ENCODE measurements at places on chromosomes 4 and X.
A peak's percentile ranks its signal among the peaks of the same experiment; 100 is the strongest.

DNA sequence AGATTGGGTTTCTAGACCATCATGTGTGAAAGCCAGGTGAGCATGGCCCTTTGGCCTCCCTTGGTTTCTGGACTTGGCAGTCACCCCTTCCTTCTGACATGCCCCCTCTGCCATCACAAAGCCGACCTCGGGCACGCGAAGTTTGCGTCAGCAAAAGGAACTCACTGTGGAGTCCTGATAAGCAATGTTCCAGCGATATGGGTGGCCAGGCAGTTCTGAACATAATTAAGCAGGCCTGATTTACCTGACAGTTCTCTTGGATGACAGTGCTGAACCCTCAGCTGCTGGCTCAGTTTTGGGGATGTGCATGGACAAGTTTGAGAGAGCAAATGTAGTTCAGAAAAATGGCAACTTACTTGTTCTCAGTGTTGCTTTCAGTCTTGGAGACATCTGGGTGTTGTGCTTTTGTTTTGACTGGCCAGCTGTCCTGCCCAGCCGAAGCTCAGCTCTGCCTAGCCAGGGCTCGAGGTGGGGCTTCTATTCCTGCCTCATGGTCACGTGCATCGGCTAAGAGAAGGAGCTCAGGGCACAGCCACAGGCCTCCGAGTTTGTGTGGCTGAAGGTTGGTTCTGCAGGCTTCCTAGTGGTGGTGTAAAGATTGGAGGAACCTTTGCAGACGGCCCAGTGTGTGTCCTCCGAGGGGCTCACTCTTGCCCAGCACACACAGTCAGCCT is 78.3 kb downstream of the CLDN34 start:
- DNase-seq, result no peak

DNA sequence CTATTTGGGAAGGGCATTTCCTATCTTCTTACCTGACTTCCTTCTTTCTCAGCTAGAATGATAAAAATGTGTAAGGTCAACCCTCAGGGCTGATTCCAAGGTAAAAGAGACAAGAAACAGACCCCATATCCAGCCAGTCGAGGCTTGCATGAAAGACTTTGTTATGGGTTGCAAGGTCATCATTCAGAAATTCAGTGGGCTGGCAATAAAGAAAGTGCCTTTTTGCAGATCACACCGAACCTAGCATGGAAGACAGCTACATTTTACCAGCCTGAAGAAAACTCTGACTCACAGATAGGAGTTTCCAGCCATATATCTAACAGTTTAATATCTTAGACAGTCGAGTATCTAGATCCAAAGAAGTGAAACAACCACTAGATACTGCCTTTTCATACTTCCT is 87.4 kb downstream of the PDGFC start:
- DNase-seq, result no peak

- no peak for DNase-seq
These were observed 413.2 kb downstream of the FAT4 start for GRCh38 chr4:125727931-125728330.

DNA sequence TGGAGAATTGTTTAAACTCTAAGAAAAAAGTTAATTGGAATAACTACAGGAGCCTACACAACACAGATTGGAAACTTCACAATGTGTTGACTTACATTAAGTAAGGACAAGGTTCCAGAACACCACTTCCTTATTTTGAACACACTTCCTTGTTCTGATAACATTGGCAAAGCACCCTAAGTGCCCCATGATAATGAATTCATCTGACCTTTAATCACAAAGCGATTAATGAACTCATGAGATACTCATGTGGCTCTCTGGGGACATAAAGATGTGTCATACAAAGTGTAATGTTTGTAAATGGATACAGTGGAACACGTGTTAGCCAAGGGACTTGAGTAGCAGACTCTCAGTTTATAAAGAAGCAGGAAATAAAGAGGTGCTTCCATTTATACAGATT is 69.0 kb upstream of the ATOH1 start:
- DNase-seq, result no peak

- no peak for DNase-seq
These were observed 27.8 kb upstream of the PSAPL1 start for GRCh38 chr4:7462509-7462971.

GRCh38 chr4:171430495-171430894 is 382.7 kb upstream of the GALNTL6 start:
- no peak for DNase-seq

- DNase-seq, result no peak
These were observed 55.6 kb upstream of the TADA2B start for GRCh38 chr4:6987588-6987961.

DNA sequence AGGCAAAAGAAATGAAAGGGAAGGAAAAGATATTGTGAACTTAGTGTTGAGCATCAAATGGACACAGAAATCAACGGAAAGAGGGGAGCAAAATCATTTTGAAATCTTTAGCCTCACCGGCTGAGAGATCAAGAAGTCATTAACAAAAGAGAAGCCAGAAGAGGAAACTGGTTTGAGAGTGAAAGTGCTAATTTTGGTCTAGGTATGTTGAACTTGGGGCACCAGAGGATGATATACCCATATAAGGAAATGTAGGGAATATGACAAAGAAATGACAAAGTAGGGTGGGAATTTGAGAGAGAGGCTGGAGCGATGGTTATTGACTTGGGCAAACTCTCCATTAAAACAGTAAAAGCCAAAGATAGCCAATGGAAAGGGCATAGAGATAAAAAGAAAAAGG is 183.4 kb upstream of the ATOH1 start:
- DNase-seq, result no peak

GRCh38 chrX:134569306-134569705 is 89.0 kb downstream of the PLAC1 start:
- no peak for DNase-seq

GRCh38 chr4:168849997-168850396 is 160.1 kb downstream of the CBR4 start:
- no peak for DNase-seq

DNA sequence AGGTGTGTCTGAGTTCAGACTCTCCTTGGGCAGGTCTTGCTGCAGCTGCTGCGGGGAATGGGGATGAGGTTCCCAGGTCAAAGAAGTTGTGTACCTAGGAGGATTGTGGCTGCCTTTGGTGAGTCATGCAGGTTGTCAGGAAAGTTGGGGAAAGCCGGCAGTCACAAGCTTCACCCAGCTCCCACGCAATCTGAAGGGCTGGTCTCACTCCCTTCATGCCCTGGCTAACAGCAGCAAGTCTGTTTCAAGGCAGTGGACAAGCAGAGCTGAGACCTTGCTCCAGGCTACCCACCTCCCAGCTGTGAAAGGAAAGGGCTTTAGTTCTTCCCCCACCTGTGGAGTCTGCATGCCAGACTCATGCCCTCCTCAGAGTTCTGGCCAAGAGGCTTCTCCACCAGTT is 287.2 kb downstream of the DTHD1 start:
- DNase-seq, result no peak

DNA sequence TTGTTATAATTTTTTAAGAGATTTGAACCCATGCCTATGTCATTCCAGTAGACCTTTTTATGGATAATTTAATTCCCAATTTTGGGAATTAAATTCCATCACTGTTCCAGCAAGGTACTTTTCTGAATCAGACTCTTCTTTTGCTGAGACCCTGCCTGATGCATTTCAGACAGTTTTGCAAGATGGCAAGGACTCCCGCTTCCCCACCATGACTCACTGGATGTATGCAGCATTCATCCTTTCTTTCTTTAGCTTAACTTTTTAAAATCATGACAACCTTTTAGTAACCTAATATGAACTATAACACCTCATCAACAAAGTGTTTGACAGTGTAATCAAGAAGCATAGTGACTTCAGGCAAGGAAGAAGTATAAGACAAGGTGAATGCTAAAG is 178.1 kb upstream of the LEF1 start:
- no peak for DNase-seq

DNA sequence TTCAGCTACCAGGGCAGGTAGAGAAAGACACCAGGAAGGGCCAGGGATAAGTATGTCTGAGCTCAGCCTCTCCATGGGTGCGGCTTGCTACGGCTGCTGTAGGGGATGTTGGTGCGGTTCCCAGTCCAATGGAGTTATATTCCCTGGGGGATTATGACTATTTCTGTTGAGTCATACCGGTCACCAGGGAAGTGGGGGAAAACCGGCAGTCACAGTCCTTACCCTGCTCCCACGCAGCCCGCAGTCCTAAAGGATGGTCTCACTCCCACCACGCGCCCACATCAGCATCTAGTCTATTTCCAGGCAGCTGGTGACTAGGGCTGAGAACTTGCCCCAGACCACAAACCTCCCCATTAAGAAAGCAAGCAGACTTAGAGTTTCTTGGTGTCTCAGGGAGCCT is 191.6 kb downstream of the VEGFC start:
- peak; percentile 43 for DNase-seq

- no peak for DNase-seq
These were observed 203.2 kb upstream of the F9 start for GRCh38 chrX:139327355-139327754.

DNA sequence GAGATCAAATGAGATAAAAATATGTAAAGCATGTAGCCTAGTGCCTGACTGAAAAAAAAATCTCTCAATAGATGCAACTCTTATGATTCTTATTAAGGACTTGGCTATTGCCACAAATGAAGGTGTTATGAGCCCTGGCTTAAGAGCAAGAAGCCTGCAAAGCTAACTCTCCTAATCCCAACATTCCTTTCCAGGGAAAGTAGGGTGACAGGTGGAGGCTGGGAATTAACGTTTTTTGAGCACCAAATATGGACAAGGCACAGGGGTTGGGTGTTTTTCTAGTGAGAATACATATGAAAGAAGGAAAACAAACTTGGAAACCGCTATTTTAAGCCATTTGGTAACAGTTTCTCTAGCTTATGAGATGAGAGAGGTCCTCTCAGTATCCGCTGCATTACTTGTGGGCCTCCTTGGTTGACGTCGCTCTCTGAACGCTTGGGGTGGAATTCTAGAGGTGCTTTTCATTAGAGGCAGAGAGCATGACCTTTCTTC is 2.4 kb downstream of the RHOH start:
- DNase-seq, result no peak

DNA sequence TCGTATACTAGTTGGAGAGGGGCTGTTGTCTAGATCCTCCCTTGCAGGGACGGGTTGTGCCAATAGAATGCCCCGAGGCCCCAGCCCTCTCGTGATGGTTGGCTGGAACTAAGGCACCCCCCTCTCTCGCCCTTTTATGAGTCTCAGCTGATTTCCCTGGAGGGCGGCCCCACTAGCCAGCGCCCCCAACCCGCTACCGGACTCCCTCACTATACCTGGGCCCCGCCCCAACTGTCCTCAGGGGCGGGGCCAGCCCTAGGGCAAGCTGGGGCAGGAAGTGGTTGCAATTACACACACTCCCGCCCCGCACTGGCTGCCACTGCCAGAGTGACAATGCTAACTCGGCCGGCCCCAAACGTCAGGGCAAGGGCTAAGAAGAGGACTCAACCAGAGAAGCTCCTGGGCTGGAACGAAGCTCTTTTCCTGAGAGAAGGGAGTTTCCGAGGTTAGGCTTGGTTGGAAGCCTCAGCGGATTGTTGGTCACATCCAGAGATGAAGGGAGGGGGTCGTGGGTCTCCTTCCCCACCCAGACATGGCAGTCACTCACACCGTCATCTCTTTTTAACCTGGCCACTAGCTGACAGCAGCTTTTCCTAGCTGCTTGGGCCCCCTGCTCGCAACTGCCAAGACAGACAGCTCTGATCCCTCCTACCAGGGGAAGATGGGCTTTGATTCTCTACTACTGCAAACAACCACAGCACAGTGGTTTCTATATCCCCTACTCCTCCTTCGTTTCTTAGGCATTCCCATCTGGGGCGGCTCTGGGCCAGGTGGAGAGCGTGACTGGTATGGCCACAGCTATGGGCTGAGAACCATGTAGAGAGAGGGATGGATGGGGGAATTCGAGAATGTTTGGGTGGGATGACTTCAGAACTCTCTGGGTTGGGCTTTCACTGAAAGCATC is 21.0 kb upstream of the BCORL1 start:
- DNase-seq, result no peak

DNA sequence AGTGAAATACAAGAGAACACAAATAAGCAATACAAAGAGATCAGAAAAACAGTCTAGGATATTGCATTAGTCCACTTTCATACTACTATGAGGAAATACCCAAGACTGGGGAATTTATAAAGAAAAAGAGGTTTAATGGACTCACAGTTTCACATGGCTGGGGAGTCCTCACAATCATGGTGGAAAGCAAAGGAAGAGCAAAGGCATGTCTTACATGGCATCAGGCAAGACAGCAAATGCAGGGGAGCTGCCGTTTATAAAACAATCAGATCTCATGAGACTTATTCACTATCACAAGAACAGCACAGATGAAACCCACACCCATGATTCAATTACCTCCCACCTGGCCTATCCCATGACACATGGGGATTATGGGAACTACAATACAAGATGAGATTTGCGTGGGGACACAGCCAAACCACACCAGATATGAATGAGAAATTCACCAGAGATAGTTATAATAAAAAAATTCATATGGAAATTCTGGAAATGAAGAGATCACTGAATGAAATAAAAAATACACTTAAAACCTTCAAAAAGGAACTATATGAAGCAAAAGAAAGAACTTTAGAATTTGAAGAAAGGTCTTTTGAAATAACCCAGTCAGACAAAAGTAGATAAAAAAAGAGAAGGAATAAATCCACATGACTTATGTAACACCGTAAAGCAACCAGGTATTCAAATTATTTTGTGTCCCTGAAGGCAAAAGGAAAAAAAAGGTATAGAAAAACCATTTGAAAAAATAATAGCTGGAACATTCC is 16.2 kb upstream of the NAA11 start:
- DNase-seq, result no peak

DNA sequence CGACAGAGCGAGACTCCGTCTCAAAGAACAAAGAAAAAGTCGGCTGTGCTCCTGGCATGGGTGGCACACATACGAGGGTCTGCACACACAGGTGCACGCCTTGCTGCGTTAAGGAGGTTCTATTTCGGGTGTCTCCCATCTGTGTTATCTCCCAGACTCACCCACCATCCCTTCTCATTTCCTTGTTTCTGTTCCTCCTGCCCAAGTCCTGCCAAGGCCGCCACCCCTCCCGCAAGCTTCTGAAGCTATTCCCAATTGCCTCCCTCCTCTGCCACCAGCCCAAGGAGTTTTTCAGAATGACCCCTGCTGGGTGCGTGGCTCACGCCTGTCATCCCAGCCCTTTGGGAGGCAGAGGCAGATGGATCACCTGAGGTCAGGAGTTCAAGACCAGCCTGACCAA is 6.0 kb upstream of the IL3RA start:
- DNase-seq, result no peak

GRCh38 chr4:148958317-148958716 is 516.1 kb upstream of the NR3C2 start:
- DNase-seq, result no peak

- no peak for DNase-seq
These were observed 457 bp upstream of the RAB9A start for GRCh38 chrX:13688384-13688957.

- DNase-seq, result no peak
These were observed 103.4 kb downstream of the PDE5A start for GRCh38 chr4:119525005-119525749.

- DNase-seq, result no peak
These were observed 65.6 kb downstream of the MCF2 start for GRCh38 chrX:139642241-139642927.
